Left colon (tissue), 2 donors: ENCODE measurements at places on chromosomes 16 and 17. TPM values are rescaled to one million over a fixed set of nuclear protein-coding genes. Genes with fewer than 3 reads are reported as not detected.

DNA sequence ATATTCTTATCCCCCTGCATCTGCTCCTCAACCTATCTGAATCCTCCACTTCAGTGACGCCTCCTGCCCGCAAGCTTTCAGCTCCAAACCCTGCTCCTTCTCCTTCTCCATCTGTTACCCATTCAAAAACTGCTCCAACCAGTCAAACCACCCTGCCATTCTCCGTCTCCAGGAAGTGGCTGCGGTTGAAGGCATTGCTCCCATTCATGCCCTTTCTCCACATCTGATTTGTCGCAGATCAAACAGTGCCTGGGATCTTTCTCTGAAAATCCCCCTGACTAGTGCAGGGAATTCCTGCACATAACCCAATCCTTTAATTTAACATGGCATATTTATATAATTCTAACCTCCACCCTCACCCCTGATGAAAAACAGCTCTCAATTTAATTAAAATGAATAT is 56.3 kb downstream of the SLFN5 start:
- DNase-seq = no peak

The OMG gene
- total RNA-seq = 0.50 TPM

The MYOCD gene
- 2.1 TPM for total RNA-seq

DNA sequence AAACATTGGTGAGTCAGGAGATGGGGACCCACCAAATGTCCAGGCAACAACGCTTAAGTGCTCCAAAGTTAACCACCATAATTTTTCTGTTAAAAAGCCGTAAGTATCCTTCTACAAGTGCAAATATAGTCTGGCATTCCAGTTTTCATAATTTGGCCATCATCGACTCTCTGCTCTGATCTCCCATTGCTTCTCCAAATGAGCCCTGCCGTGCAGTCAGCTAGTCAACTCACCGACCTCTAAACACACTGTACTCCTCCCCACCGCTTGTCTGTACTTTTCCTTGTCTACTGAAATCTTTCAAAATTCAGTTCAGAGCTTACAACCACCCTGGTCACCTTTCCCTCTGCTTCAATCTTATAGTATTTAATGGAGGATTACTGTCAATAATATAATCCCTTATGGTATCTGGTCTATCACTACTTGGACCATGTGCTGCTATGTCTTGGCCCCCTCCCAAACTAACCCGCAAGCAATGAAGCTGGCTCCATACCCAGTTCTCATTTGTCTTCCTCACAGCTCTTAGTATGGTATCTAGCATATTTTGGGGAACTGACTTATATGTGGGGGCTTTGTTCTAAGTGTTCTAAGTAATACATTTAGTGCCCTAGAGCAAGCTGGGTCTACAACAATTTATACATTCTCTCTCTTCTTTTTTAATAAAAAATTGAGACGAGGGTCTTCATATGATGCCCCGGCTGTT is 52.7 kb upstream of the SLC25A19 start:
- no peak for DNase-seq

The HBA1 gene
- total RNA-seq = 20.8 TPM

DNA sequence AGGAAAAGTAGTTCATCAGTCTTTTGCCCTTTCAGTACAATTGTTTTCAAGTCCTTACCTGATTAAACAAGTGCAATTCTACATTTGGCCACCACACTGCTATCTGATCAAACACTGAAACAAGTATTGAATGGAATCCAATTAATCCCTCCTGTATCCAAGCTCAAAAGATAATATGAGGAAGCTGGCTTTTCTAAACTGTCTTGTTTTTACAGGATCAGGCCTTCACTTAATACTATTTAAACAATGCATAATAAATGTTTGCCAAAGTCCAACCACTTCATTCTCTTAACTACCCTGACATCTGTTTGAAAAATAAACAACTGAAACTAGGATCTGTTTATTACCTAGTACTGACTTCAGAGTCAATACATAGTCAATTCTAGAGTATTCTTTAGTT is 131.6 kb downstream of the MRTFB start:
- DNase-seq = no peak

GRCh38 chr16:1740781-1741490 is 30.4 kb downstream of the NME3 start:
- no peak for DNase-seq
